ENCODE measurements at places on chromosomes 2 and 18.

- DNase-seq, result no peak
Observed at GRCh38 chr2:78993518-78994148, 31.9 kb upstream of the REG3G start.

GRCh38 chr2:8202132-8202531, 479.7 kb upstream of the ID2 start:
- no peak for DNase-seq

- DNase-seq, result no peak
Observed at GRCh38 chr2:68432696-68433658, 34.1 kb downstream of the FBXO48 start.

DNA sequence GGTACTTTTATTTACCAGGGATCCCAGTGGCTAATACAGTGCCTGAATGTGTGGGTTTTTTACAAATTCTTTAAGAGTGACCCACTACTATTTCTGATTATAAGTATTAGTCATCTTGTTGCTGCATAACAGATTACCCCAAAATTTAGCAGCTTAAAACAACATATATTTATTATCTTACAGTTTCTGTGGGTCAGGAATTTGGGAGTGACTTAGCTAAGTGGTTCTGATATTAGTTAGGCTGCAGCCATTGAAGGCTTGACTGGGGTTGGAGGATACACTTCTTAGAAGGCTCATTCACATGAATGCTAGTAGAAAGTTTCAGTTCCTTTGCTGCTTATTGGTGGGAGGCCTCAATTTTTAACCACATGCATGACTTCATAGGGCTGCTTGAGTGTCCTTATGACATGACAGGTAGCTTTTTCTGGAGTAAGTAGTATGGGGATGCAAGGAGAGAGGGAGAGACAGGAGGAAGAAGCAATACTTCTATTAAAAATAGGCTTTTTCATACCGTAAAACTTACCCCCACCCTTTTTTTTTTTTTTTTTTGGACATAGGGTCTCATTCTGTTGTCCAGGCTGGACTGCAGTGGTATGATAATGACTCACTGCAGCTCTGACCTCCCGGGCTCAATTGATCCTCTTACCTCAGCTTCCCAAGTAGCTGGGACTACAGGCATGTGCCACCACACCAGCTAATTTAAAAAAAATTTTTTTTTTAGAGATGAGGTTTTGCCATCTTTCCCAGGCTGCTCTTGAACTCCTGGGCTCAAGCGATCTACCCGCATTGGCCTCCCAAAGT, 13.3 kb upstream of the POLE4 start:
- DNase-seq, result no peak

GRCh38 chr18:2905854-2906703, 59.3 kb downstream of the EMILIN2 start:
- no peak for DNase-seq

DNA sequence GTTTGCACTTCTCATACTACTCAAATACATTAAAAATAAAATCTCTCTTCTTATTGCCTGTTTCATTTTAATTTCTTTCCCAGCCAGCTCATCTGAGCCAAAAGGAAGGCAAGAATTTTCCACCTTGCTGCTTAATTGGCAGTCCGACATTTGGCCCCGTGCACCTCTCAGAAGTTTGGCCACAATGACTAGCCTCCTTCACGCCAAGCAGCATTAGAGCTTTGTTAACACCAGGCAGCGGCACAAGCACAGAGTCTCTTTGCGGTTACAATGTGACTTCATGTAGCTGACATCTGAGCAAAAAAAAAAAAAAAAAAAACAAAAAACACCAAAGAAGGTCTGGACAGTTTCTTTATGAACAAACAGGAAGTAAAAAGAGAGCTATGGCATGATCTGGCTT, 248.9 kb downstream of the OSR1 start:
- DNase-seq, result no peak

DNA sequence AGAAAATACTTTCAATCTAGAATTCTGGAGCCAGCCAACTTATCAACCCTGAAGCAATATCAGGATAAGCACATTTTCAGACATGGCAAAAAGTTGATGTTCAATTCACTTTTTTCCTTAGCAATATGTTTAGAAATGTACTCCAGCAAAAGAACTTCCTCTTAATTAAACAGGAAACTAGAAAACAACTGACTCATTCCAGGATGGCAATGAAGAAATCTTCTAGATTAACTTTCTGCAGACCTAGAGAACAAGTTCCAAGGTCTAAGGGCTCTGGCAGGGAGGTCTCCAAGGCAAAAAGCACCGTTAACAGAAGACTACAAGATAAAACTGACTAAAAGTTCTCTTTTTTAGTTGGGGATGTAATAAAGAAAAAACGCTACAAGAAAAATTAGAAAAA, 69.2 kb upstream of the VWC2L start:
- no peak for DNase-seq

DNA sequence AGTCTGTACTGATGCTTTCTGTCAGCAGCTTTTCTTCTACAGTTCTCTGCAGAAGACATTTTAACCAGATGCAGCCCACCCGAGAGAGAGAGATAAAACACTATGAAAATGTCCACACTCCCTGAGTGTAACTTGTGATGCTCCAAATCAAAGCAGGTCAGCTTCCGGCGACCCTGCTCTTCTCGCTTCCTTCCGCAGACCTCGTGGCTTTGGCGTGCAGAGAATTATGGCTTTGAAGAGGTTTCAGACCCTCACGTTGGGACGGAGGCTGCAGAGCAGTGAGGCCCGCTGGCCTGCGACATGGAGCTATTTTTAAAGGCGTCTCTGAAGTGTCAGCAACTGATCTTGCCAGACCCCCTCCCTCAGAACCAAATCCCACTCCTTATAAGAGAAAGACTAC, 41.8 kb downstream of the TMEM163 start:
- DNase-seq, result no peak

- no peak for DNase-seq
Observed at GRCh38 chr18:8976606-8977005, 125.9 kb upstream of the NDUFV2 start.

DNA sequence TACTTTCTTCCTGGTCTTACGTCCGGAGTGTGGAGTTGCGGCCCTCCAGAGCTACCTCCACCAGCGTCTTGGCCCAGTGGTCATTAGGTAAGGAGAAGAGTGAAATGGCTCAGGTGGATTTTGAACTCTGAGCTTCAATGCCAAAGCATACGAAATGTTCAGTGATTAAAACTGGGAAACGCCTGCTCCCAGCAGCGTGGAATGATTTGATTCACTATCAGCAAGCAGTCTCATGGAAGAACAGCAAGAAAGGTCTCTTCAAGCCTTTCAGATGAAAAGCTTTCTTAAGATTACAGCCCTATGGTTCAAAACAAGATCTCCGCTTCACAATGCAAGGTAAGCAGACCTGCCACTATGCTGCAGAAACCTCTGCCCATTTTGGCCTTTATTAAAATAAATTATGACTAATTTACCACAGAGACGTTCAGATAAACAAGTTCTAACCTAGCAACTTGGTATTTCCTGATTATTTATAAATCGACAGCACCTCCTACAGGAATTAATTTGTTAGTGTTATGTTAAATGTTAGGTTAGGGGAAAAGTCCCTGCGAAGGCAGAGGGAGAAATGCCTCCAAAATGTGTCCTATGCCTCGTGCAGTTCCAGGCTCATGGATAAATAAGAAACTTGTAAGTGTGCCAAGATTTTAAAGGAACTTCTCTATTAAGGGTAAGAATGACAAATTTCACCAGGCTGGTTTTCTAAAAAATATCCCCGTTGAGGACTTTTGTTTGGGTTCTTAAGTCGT, 10.1 kb downstream of the SP9 start:
- no peak for DNase-seq

GRCh38 chr2:25587361-25587760, 86.0 kb downstream of the DTNB start:
- DNase-seq, result no peak

- DNase-seq, result no peak
Observed at GRCh38 chr18:33470216-33470615, 29.7 kb upstream of the CCDC178 start.

DNA sequence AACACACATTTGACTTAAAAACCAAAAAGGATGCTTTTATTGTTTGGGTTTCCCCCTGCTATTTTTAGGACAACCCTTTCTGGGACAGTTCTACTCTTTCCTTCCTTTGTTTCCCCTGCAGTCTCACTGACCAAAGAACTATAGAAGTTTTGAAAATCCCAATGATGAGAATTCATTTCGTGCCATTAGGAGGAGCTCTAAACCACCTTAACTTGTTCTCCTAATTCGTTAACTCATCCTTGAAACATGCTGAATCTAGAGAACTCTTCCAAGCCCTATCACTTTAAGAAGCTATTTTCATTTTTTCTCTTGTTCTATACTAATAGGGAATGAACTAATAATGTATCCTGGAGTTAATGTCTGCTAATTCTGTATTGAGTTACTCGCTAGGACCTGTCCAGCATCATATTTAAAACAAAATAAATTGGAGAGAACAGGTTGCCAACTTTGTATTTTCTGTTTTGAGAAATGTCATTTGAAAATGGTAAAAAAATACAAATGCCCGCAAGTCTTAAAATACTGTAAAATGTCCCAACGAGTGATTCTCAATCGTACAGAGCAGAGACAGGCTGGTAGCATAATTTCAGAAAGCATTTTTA, 62.9 kb downstream of the AFTPH start:
- DNase-seq, result peak; percentile 16

- no peak for DNase-seq
Observed at GRCh38 chr2:133952896-133953295, 301.0 kb upstream of the MGAT5 start.

DNA sequence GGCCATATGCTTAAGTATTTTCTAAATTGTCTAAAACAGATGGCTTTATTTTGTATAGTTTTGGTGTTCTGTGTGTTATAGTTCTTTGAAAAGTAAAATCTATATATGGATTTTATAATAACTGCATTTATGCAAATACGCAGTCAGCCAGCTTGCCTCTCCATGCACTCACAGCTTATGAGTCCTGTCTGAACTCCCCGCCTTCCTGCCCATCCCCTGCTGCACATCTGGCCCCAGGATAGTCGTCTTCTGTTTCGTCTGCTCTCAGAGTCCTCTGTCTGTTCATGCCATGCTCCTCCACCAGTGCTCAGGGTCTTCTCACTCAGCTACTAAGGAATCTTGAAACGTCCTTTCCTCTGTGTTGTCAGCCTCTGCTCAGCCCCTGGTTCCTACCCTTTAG, 28.2 kb upstream of the ANKRD62 start:
- no peak for DNase-seq

- DNase-seq, result no peak
Observed at GRCh38 chr2:41775366-41776025, 272.3 kb upstream of the PKDCC start.

DNA sequence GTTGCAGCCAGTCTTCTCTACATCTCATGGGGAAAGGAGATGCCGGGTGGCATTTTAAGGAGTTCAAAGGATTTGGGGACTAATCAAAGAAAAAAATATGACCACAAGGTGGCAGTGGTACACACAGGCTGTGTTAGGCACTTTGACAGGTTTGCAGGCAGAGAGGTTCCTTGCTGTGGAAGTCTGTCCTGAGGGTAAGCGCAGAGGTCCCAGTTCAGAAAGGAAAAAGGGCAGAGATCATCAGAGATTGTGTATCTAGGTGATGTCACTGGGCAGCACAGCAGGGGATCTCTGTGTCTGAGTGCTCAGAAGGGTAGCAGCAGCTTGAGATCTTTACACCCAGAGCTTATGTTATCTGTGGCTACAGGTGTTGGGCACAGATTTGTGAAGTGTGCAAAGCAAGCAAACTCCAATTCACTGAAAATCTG, 231.4 kb downstream of the LRRTM1 start:
- DNase-seq, result peak; percentile 80

GRCh38 chr2:15323227-15323626, 237.9 kb downstream of the NBAS start:
- DNase-seq, result no peak

DNA sequence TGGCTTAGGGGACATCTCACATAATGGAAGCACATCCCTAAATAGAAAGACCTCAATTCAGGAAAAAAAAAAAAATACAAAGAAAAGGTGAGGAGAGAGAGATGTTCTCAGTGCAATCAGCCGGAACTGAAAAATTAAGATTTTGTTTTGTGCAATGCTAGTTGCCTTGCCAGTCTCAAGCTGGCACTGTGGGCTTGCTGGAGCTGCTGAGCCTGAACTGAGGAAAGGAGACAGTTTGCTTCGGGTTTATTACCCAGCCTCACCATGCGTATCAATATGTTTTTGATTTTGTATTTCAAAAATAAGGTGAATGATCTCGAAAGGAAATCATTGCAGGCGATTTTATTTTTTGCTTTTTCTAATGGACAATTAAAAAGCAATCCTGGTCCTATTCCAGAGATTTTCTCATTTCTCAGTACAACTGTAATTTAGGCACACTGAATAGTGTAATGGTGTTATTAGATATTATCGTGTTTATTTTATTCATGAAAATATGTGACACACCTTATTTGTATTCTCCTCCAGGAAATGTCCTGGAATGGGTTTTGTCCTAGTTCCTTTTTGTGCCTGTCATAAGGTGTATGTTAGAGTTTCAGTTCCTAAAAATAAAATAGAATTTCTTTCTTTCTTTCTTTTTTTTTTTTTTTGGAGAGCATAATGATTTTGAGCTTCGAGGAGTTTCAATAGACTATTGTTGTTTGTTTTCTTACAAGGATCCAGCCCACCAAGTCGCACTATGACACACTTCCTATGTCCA, 72.8 kb upstream of the ZEB2 start:
- no peak for DNase-seq

Data from SK-N-DZ (cell line).